ENCODE measurements at places on chromosomes 7 and 10. TPM values are rescaled to one million over a fixed set of nuclear protein-coding genes. Genes with fewer than 3 reads are reported as not detected.

Gene TRIM50
- not detected for polyA plus RNA-seq

Gene MYL10
- polyA plus RNA-seq = not detected

Gene NKX1-2
- polyA plus RNA-seq = not detected

Gene DKK1
- polyA plus RNA-seq = not detected

Gene METTL27
- polyA plus RNA-seq = not detected

Gene EBF3
- polyA plus RNA-seq = not detected

Gene SPDYE11
- polyA plus RNA-seq = not detected

Gene RNLS
- 6.4 TPM for polyA plus RNA-seq

Gene SRGN
- polyA plus RNA-seq = 910 TPM

Gene TEX36
- not detected for polyA plus RNA-seq

Gene CCDC172
- polyA plus RNA-seq = not detected

Gene ALDH18A1
- polyA plus RNA-seq = 49.6 TPM

Gene IKZF1
- polyA plus RNA-seq = 91.3 TPM

Gene BPGM
- polyA plus RNA-seq = 59.5 TPM

Gene SPDYE6
- not detected for polyA plus RNA-seq

Gene OR2A7
- not detected for polyA plus RNA-seq

Gene KNDC1
- polyA plus RNA-seq = not detected

Gene OR9A2
- not detected for polyA plus RNA-seq

Gene GRM3
- not detected for polyA plus RNA-seq

Gene GRB10
- not detected for polyA plus RNA-seq

Gene AKR1C3
- polyA plus RNA-seq = 219 TPM

Gene GIMAP1
- polyA plus RNA-seq = 25.7 TPM

Gene SLC26A5
- polyA plus RNA-seq = not detected

Gene BICC1
- 0.08 TPM for polyA plus RNA-seq

Gene NYAP1
- polyA plus RNA-seq = not detected

Gene LYZL1
- polyA plus RNA-seq = not detected

Gene PNLIP
- not detected for polyA plus RNA-seq

Gene CYP3A7
- polyA plus RNA-seq = not detected

Gene SFXN3
- polyA plus RNA-seq = 18.2 TPM

Gene ZNF394
- 91.7 TPM for polyA plus RNA-seq

Gene SERPINE1
- polyA plus RNA-seq = 1.4 TPM

Gene AKR1E2
- polyA plus RNA-seq = not detected

Gene LLCFC1
- not detected for polyA plus RNA-seq

Data from immature natural killer cell (primary cell).